ENCODE measurements at places on chromosomes 3 and 15. TPM values are rescaled to one million over a fixed set of nuclear protein-coding genes. Genes with fewer than 3 reads are reported as not detected.

DNA sequence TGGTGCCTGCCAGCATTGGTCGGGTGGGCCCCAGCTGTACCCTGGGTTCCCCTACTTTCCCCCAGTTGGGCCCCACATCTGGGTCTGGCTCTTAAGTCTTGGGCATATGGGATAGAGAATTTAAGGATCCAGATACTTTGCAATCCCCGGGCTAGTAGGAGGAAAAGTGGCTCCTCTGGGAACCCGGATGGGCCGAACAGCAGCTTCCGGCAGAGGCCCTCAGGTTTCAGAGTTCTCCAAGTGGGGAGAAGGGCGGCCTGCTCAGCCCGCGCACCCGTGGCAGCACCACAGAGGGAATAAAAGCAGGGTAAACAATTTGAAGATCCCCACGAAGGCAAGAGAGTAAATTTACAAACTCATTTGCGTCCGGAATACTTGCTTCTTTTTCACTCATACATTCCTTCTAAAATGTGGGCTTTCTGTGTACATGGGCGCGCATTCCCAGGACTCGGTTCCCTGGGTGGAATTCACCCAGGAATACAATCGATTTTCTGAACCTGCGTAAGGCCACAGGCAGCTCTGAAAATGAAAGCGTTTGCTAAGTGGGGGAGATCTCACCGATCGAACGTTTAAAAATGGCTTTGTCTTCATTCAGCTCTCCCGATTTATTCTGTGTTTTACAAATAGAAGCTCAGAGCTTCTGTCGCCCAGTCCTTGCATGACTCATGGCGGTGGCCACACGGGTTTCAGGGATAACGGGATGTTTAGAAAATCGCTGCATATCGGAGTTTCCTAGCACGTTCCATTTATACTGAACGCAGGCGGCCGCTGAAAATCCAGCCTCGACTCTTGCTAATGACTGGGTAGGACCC, 74.0 kb upstream of the POLG start:
- no peak for DNase-seq

The MCTP2 gene
- total RNA-seq: 1.2 TPM

The SLC27A2 gene
- total RNA-seq: 0.24 TPM

DNA sequence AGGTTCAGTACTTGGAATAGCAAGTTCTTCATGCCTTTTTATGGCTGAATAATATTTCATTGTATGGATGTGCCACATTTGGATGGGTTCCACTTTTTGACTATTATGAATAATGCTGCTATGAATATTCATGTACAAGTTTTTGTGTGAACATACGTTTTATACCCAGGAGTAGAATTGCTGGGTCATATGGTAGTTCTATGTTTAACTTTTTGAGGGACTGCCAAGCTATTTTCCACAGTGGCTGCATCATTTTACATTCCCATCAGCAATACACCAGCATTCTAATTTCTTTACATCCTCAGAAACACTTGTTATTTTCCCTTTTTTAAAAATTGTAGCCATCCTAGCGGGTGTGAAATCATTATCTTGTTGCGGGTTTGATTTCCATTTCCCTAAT, 76.0 kb upstream of the PRR20G start:
- DNase-seq: no peak

The KNG1 gene
- total RNA-seq: 0.43 TPM

DNA sequence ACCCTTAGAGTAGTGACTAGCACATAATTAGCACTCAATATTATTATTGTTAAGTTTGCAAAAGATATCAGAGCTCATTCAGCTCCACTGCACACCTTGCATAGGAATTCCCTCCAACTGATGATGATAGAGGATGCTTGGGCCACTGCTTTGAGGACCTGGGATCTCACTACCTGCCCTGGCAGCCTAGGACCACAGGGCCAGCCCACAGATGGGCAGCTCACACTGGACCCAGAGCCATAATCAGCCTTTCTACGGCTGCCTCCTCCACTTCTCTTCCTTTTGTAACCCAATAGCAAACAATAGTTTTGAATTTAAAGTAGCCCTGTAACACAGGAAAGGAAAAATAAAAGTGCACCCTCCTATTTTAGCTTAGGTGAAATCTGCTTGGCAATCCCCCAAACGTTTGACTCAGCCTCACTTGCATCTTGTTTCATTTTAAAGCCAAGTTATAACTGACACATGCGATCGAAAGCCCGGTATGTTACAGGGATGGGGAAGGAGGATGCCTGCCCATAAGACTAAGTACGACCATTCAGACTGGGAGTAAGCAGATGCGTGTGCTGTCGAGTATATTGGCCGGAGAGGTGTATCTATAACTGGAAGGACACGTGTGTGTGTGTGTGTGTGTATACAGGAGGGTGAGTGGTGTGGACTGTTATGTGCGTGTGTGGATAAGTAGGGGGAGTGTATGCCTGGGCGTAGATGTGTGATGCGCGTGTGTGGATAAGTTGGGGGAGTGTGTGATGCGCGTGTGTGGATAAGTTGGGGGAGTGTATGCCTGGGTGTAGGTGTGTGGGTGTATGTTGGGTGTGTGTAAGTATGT, 65.9 kb downstream of the CPN2 start:
- no peak for DNase-seq

- DNase-seq: no peak
These were observed 19.4 kb downstream of the STT3B start for GRCh38 chr3:31552103-31552502.

The GPR149 gene
- total RNA-seq: not detected

GRCh38 chr3:177498037-177498857, 301.0 kb upstream of the TBL1XR1 start:
- DNase-seq: no peak

DNA sequence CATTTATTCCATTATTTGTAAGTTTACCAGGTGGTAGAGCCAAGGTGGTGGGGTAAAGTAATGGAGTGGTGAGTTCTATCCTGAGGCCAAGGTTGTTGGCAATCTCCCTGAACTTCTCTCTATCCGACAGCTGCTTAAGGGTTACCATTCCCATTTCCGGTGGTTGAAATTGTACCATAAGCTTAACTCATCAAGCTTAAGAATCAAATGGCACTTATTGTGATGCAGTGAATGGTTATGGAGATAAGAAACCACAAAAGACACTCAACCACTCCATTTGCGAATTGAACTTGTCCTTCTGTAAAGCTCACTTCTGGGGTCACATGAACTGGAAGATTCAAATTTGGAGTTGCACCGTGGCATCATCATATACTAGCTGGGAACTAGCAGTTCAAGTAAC, 287.4 kb upstream of the SLCO3A1 start:
- no peak for DNase-seq

DNA sequence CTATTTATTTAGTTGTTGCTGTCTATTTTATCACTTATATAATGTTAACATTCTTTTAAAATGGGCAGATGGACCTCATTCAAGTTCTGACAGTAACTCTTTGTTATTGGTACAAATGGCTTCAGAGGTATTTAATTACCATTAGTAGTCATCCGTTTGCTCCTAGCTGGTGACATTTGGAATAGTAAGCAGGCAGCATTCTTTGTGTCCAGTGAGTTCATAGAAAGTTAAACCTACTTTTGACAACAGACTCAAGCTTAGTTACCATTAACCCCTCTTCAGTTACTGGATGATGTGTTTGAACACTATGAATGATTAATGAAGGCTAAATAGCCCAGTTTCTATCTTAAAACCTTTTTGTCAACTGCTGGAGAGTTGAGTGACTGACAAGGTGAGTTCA, 500.7 kb upstream of the ATP11B start:
- DNase-seq: no peak

DNA sequence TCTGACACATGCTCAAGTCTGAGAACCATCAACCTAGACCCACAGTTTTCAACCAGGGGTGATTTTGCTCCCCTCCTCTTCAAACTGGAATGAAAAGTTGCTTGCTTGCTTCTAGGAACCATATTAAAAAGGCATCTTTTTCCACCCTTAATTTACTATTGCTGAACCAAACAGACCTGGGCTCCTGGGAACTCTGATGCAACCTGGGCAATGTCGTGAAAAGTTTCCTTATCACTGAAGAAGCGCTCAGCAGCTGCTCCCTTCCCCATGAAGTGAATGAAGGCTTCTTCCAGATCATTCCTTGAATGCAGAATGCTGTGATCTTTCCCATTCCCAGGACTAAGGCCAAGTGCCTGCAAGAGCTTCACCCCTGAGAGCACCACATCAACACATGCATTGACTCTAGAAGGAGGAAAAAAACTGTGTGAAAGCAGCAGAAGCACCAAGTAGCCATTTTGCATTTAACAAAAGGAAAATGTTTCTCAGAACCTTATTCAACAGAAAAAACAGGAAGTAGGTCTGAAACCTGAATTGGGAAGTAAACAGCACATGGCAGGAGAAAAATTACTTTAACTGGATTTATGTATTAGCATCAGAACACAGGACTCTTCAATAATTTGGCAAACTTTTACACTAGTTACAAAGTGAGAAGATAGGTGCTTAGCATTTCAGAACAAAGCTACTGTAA, 8.7 kb downstream of the ADPGK start:
- no peak for DNase-seq

DNA sequence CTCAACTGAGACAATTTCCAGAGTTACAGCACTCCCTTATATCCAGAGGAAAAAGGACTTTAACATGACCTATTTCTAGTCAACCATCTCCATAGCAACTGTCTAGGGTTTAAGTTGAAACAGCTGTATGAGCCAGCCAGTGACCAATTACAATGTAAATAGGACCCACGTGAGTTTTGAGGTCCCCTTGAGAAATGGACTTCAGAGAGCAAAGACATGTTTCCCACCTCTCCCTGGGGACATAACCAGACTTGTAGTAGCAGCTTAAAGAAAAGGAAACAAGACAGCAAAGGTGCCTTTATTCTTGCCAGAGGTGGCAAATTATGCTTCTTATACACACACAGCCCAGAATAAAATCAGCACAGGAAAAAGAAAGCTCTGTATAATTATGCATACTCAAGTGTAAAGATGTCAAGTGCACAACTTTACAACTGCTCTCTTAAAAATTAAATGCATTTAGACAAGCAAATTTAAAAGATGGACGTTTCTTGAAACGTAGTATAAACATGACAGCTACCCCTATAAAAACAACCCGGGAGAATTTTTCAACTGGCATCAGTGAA, 40.2 kb downstream of the SUMF1 start:
- no peak for DNase-seq

Data from Right ventricle myocardium superior (tissue), 1 donor.